ENCODE measurements at places on chromosomes 1 and 21.

GRCh38 chr1:78441921-78442320, 48.9 kb upstream of the PTGFR start:
- DNase-seq: no peak

GRCh38 chr1:196423612-196424011, 184.6 kb downstream of the KCNT2 start:
- no peak for DNase-seq

DNA sequence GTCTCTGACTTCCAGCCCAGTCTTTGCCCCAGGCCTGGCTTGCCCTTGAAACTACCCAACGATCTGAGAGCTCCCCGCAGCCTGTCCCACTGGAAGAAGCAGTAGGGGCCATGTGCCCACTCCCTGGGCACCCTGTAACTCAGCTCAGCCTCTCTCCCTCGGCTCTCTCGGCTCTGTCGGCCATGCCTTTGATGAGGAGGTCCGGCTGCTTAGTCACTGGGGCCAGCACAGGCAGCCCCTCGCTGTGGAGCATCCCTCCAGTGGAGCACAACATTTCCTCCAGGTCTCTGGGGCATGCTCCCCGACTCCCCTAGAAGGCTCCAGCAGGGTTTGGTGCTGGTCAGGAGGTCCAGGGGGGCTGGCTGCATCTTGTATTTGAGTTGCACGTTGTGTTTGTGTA, 83.3 kb upstream of the DISP3 start:
- DNase-seq: no peak

GRCh38 chr1:207316622-207317391, 4.7 kb upstream of the CD55 start:
- no peak for DNase-seq

- DNase-seq: no peak
Measured at GRCh38 chr21:31447505-31447904, 103.4 kb upstream of the TIAM1 start.

GRCh38 chr1:85417876-85418275, 47.1 kb downstream of the DDAH1 start:
- no peak for DNase-seq

DNA sequence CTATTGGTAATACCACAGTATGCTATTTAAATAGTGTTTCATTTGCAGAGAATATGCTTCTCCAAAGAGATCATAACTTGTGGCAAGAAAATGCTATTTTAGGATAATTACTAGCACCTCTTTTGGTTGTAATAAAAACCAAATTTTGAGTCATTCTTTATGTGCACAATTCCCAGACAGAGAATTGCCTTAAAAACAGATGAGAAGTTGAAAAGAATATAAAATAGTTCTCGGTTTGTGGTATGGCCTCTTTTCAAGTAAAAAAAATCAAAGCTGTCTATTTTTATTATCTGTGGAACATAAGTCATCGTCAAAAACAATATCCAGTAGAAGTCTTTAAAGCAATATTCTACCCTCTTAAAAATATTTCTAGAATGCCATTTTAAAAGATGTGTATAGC, 185.9 kb downstream of the GREM2 start:
- DNase-seq: no peak

GRCh38 chr1:226531360-226532093, 17.0 kb upstream of the STUM start:
- DNase-seq: no peak

- no peak for DNase-seq
Measured at GRCh38 chr1:233606813-233607212, 7.1 kb upstream of the KCNK1 start.

DNA sequence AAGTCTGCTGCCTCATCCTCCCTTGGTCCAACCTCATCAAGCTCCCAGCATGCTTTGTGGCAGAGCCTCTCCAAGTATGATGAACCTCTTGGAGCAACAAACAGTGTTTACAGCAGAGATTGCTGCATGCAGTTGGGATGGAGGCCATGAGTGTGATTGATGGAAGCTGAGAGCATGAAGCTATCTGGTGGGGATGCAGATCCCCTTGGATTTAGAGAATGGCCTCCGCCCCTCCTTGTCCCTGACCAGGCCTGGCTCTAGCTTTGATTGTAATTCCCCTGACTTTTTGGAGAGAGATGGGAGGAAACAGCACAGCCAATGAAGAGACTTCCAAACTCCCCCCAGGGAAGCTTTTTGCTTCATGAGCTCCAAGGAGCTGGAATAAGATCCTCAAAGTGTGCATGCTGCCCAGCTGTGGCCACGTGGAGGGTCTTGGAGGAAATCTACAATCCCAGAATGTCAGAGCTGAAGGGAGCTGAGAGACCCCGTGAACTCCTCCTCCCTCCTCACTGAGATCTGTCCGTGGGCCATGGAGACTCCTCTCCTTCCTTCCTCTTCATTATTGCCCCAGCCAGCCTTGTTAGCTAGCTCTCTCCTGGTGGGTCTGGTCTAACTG, 165.3 kb upstream of the USP24 start:
- no peak for DNase-seq

DNA sequence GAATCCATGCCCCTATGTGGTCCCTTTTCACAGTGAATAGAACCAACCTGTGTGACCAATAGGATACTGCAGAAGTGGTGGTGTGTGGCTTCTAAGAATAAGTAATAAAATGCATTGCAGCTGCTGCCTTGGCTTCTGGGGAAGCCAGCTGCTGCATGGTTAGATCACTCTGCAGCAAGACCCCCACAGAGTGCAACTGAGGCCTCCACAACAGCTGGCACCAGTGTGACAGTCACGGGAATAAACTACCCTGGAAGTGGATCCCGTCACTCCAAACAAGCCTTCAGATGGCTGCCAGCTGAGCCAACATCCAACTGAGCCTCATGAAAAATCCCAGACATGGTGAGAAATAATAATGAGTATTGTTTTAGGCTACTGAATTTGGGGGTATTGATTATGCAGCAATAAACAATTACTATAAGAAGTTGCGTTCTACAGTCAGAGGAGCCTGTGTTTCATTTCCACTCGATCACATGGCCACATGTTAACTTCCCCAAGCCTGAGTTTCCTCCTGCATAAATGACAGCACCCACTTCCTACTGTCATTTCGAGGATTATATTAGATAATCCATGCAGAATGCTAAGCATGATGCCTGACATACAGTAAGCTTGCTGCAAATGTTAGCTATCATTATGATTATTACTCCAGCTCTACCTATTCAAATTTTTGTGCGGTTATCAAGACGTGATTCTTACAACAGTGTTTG, 20.8 kb upstream of the COG2 start:
- no peak for DNase-seq

DNA sequence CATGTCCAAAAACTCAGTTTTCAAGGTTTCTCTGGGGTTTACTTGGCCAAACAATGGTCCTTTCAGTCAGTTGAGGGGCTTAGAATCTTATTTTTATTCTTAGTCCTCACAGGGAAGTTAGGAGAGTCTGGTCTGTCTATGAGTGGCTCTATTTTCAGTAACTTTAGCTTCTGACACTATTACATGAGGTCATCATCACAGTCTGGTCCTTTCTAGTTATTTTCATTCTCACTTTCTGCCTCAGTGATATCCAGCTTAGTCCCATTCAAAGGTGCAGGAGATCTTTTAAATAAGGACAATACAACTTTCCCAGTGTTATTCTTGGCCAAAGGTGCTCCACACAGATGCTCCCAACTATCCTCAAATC, 30.0 kb upstream of the FGGY start:
- no peak for DNase-seq

GRCh38 chr1:227131193-227131592, 187.1 kb downstream of the CDC42BPA start:
- no peak for DNase-seq

GRCh38 chr1:117077267-117077666, 17.1 kb downstream of the TTF2 start:
- DNase-seq: no peak

DNA sequence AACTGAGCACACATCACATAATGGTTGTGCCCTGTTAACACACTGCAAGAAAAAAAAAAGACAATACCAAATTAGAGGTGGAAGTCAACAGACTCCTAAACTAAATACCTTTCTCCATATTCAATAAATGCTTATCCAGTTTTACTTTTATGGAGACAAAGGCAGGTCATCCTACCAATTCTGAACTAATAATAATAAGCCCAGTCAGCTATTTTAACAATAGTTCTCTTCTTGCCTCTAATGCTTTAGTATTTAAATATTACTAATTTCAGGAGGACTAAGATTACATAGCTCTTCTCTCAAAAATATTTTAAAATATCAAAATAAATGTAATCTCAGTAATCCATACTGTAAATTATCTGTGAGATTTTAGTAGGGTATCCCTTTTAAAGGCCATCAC, 10.5 kb downstream of the COPA start:
- DNase-seq: no peak

DNA sequence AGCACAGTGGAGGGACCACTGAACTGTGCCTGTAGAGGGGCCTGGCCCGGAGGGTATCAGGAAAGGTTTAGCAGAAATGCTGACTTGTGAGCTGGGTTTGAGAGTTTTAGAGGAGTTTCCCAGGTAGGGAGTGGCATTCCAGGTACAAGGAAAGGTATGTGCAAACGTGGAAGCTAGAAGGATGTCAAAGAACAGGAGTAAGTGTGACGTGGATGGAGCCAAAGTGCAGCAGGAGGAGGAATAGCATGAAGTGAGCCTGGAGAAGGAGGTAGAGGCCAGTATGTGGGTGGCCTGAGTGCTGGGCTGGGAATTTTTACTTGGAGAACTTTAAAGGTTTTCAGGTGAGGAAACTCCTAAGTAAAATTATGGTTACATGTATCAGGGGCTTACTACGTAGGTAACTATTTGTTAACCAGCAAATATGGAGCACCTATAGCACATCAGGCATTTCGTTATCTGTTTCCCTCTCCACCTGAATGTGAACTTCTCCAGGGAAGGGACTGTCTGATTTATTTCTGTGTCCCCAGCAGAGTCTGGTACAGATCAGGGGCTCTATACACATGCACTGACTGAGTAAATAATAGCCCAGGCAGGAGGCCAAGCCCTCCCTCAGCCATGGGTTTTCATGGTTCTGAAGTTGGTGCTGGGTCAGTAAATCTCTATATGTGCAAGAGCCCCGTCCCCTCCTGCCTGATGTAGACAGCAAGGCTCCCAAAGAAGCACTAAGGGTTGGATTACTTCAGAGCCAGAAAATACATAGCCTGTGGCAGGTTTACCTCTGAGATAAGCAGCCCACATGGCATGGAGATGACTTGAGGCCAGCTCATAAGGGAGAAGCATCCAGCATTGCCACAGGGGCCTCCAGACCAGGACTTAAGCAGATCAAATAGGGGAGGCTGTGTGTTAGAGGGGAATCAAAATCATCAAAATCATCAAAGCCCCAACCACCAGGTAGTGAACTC, 43.4 kb downstream of the CDCP2 start:
- no peak for DNase-seq

GRCh38 chr1:238107322-238107721, 216.6 kb upstream of the ZP4 start:
- DNase-seq: no peak

DNA sequence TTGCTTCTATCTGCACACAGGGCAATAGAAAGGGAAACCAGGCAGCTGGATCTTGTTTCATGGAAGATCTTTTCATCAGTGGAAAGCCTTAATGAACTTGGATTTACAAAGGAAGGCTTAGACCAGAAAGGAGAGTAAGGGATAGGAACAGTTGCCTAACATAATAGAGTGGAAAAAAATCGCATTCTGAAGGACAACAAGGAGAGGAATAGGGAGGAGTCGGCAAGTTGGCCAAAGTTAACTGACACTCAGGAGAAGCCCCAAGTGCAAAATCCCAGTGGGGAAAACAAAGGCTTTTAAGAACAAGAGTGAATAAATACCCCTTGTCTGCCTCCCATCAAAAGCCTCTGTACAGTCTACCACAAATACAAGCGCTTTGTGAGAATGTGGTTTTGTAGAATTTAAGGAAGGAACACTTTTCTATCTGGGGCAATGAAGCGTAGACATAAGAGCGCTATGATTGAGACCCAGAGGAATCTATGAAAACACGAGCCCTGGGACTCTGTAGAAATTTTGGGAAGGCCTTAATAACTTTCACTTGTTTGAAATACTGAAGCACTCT, 74.1 kb downstream of the ZNF648 start:
- peak; percentile 5 for DNase-seq

- DNase-seq: no peak
Measured at GRCh38 chr1:167412920-167413319, 105.4 kb downstream of the CD247 start.

DNA sequence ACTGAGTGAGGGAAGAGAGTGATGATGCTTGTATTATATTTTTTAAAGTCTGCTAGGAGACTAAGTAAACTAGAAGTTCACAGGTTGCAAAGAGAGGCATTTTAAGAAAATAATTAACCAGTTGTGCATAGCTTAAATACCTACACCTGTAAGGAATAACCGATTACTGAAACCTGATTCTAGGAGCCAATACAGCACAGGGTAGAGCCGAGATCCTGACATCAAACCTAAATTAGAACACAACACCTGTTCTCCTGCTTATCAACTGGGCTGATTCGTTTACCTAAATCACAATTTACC, 54.8 kb downstream of the EPRS1 start:
- DNase-seq: no peak

GRCh38 chr1:68178821-68179490, 53.4 kb downstream of the WLS start:
- DNase-seq: no peak

- no peak for DNase-seq
Measured at GRCh38 chr1:63255153-63255552, 67.2 kb upstream of the FOXD3 start.

DNA sequence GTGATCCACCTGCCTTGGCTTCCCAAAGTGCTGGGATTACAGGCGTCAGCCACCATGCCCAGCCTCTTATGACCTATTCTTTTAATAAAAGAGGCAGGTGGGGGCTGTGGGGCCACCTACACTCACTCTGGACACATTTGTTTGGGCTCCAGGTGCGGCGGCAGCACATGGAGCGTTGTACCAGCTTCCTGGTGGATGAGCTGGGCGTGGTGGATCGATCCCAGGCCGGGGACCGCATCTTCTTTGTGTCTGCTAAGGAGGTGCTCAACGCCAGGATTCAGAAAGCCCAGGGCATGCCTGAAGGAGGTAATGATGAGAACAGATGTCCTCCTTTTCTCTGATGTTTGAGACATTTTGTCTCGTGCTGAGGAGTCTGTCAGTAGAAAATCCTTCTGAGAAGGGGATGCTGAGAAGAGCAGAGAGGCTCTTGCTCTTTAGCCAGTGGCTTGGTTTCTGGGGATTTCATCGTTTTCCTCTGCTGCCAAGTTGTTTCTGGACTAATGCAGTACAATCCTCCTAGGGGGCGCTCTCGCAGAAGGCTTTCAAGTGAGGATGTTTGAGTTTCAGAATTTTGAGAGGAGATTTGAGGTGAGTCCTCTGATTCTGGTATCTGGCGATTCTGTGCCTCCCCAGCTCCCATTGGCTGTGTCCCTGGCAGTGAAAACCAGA, 17.9 kb upstream of the MIIP start:
- DNase-seq: peak; percentile 16

- no peak for DNase-seq
Measured at GRCh38 chr1:231653632-231654031, 27.0 kb downstream of the DISC1 start.

DNA sequence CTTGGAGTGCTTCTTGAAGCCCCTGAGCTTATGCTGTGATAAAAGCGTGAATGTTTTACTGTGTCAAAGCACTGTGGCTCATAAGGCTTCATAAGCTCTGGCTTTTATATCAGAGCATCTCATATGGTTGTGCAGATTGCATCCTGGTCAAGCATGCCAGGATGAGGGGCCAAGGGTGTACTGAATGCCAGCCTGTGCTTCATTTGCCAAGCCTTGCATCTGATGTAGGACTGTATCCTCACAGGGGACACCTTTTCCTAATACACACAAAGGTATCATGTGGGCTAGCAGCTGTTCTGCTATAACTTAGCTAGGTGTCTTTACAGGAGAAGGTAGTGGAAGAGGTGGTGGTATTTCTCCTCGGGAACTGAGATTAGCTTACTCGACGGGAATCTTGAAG, 134.7 kb downstream of the ST6GALNAC3 start:
- no peak for DNase-seq

GRCh38 chr1:959731-960362, 537 bp upstream of the KLHL17 start:
- DNase-seq: no peak
